NCI-H748 treated with DMSO at 0.1 percent for 48 hours (cell line): ENCODE measurements at places on chromosomes 11 and 22.

DNA sequence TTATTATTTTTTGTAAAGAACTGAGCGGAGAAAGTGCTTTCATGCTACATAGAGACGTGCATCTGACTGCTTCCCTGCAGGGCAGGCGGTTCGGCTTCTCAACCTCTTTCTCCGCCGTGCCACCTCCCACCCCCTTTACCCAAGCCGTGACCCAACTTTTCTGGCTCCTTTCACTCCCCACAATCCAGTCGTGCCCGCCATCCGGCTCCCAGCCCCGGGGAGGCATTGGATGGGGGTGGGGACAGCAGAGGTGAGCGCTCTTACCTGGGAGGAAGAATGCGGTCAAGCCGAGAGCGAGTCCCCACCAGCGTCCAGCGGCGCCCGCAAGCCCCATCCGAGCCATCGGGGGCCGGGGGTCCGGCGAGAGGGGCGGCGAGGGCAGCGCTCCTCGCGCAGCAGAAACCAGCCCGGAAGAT, 781 bp downstream of the NECTIN1 start:
- DNase-seq: no peak

GRCh38 chr11:19864141-19865140, 151.8 kb downstream of the NAV2 start:
- peak; percentile 15 for DNase-seq

GRCh38 chr11:80816966-80817365, 1376.1 kb upstream of the TENM4 start:
- no peak for DNase-seq

DNA sequence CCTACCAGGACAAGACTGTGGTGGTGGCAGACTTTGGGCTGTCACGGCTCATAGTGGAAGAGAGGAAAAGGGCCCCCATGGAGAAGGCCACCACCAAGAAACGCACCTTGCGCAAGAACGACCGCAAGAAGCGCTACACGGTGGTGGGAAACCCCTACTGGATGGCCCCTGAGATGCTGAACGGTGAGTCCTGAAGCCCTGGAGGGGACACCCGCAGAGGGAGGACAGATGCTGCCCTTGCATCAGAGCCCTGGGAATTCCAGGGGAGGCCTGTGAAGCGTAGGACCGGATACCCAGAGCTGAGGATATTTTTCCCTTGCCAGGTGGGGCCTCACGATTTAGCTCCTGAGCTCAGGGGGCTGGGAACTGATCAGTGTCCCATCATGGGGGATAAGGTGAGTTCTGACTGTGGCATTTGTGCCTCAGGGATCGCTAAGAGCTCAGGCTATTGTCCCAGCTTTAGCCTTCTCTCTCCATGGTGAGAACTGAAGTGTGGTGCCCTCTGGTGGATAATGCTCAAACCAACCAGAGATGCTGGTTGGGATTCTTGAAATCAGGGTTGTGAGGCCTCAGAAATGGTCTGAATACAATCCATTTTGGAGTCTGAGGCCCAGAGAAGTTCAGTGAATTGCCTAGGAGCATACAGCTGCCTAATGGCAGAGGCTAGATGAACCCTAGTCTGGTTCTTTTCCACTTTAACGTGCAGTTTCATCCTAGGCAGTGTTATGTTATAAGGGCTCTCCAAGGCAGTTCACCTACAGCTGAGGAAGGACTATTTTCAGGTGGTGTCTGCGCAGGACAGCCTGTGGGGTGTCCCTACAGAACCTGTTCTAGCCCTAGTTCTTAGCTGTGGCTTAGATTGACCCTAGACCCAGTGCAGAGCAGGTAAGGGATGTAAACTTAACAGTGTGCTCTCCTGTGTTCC, 19.5 kb downstream of the PIK3IP1 start:
- no peak for DNase-seq

DNA sequence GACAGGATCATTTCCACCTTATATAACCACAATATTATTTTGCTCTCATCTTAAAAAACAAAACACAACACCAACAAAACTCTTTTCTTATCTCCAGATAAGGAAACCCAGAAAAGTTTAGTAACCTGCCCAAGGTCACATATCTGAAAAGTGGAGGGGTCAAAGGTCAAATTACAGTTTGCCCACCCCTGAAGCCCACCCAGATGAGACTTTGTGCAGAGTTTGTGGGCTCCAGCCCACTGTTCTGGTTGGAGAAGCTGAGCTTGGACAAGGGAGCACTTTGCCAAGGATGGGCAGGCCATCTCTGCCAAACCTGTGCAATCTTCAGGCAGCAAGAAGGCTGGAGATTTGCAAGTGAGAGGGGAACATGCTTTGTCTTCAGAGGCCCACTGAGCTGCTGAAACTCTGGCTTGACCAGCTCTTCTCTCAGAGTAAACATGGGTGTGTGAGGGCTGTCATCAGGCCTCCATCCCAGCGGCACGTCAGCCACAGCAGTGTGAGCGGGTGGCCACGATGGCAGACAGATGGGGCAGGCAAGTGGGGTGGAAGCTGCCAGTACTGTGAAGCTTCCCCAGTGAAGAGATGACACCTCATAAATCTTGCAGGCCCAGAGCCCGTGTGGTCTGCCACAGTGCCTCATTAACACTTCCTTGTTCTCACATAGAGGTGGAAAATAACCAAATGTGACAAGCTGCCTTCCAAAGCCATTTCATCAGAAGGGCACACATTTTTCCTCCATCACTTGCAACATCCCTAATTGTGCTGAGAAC, 111.8 kb downstream of the CCDC81 start:
- DNase-seq: no peak
